ENCODE measurements at places on chromosomes 3 and 15.

DNA sequence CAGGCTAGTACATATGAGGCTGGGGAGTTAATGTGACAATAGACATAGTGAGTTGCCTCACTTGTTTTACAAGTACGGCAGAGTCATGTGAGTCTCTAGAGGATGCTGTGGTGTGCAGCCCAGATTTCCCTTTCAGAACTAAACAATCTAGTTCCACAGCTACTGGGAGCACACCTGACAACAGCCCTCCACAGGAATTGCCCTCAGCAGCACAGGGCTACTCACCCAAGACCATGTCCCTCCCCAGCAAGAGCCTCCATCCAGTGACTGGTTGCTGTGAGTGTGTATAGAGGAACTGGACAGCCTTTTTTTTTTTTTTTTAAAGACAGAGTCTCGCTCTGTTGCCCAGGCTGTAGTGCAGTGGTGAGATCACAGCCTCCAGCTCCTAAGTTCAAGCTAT lies 40.2 kb upstream of the UBE2E2 start:
- DNase-seq, result no peak

- DNase-seq, result no peak
Observed at GRCh38 chr15:69524814-69525213, 72.2 kb downstream of the RPLP1 start.

- no peak for DNase-seq
Observed at GRCh38 chr3:39104961-39105686, 2.3 kb downstream of the GORASP1 start.

DNA sequence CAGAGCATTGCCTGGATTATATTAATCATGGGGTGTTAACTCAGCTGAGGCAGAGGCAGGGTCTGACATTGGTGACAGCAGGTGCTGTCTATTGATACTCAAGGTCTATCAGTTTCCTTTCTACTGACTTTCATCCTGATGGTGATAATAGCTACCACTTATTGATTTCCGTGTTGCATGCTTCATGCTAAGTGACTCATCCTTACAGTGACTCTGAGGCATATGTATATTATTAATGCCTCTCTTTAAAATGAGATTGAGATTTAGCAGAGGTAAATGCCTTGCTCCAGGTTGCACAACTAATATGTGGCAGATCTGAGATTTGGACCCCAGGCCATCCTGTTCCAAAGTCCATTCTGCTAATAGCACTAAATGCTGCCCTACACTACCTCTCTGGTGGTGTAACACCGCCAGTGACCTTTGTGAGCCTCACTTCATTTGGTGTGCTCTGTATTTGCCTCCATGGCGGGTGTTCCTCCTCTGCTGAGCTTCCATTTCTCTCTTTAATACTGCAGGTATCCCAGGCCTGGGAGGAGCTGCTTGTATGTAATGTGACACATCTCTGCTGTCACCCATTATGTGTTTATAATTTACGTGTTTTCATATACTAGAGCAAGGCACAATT lies 50.4 kb downstream of the GPR171 start:
- DNase-seq, result no peak

DNA sequence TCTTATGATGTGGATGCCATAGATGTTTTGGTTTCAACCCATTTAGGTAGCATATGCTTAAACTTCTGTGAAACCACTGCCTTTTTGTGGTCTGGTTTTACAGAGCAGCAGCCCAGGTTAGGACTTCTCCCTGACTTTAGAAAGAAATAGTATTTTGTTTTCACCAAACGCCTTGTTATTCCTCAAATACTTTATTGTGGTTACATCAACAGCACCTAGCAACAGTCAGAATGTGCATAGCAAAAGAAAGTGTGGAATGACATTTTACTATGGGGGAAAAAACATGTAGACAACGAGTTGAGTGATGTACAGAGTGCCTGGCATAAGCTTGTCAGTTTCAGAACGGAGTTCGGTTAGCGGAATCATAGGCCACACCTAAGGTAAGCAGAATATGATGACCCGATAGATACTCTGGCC lies 159.2 kb downstream of the TPRG1 start:
- no peak for DNase-seq

Data from stimulated activated CD8-positive, alpha-beta memory T cell treated with anti-CD3 and anti-CD28 coated beads, Interleukin-7, amount 100 ng/mL, for 48 hours (primary cell).